ENCODE measurements at places on chromosomes 13 and 19. TPM values are rescaled to one million over a fixed set of nuclear protein-coding genes. Genes with fewer than 3 reads are reported as not detected.
A peak's percentile ranks its signal among the peaks of the same experiment; 100 is the strongest.

Gene ACP5
- total RNA-seq, result not detected

Gene DKKL1
- not detected for total RNA-seq

Gene PGLYRP1
- not detected for total RNA-seq

Gene PTBP1
- total RNA-seq, result 522 TPM

Gene KLF1
- not detected for total RNA-seq

Gene KLHL1
- total RNA-seq, result not detected

Gene DEDD2
- 31.2 TPM for total RNA-seq

Gene DMKN
- 341 TPM for total RNA-seq

Gene KLK14
- total RNA-seq, result not detected

Gene KLK6
- 1.5 TPM for total RNA-seq

DNA sequence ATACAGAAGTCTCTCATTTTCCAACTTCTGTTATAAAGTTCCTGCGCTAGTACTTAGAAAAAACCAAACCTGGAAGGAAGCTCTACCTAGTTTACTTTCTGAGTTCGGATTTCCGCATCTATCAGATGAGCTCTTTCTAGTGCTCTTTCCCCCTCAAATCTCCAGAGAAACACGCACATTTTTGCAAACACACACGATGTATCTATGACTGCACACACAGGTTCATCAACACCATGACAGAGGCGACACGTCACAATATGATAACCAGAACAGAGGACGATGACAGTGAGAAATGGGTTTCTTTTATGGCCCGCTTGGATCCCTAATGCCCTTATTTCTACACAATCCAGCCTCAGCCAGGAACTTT, 629 bp upstream of the LRRC63 start:
- DNase-seq, result peak; percentile 17

DNA sequence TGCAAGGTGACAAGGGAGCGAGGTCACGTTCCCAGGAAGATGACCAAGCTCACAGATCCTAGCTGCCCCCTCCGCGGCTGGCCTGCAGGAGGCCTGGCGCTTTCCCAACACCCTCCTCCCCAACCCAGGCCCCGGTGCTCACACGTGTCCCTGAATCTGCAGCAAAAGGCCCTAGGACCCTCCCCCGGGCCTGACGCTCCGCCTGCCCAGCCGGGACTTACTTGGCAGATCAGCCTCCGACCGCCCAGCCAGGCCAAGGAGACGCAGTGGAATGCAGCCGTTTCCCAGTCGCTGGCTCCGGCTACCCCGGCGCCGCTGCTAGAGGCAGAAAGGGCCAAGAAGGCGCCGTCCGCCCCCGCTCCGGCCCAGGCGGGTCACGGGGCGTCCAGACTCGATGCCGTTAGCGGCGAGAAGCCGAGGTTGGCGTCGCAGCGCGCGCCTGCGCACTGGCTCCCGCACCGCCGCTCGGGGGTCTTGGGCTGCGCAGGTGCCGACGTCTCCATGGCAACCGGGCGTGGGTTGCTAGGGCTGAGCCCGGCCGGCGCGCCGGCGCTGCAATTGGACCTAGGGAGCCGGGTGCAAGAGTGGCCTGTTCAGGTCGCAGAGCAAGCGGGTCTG, at the start of gene PNMA8A:
Gene PNMA8A (minus strand): TSS at position 448 of the 618 bp plus-strand sequence. CDS start 528 bp downstream, outside the sequence.
- DNase-seq, result no peak

DNA sequence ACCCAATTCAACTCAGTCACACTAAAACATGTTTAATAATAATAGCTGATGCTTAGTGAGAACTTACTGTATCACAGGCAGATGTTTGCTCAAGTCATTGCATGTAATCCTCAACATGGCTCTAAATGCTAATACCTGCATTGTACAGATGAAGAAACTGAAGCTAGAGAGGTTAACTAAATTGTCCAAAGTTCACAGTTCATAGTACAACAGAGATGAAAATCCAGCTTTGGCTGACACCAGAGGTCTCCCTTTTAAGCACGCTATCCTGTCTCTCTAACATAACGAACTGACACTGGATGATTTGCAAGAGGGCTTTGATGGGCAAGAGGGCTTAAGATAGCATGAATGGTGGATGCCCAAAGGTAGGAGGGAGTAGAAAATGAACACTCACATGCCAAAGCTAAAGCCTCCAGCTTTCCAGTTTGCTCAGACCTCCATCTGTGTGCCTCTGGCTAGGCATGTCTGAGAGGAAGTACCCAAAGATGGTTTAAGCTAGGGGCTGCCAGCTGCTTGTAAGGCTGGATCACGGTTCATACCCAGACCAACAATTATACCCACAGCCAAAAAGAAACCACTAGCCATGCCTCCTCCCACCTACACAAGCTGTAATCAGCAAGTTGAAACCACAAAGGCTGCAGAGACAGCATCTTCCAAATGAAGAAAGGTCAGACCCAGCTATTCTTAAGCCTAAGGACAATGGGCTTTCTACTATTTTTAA, 196.9 kb upstream of the UBL3 start:
- DNase-seq, result peak; percentile 18

- no peak for DNase-seq
Measured at GRCh38 chr13:20126541-20127261, 34.2 kb downstream of the GJA3 start.

DNA sequence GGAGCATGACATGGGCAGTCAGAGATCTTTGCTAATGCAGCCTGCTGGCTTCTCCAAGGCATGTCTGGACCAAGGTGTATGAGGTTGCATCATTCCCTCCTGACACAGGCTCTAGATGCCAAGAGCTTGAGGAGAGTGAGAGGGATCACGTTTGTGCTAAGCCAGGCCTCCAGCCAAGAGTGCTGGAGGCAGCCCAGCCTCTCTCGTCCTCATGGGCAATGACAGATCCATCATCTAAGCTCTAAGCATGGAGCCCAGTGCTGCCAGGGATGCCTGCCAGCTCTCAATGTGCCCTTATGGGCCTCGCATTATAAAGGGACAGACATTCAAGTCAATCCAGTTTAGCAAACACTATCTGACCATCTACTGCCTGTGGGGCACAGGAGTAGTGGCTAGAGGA, 136.3 kb upstream of the VSTM2B start:
- DNase-seq, result no peak

DNA sequence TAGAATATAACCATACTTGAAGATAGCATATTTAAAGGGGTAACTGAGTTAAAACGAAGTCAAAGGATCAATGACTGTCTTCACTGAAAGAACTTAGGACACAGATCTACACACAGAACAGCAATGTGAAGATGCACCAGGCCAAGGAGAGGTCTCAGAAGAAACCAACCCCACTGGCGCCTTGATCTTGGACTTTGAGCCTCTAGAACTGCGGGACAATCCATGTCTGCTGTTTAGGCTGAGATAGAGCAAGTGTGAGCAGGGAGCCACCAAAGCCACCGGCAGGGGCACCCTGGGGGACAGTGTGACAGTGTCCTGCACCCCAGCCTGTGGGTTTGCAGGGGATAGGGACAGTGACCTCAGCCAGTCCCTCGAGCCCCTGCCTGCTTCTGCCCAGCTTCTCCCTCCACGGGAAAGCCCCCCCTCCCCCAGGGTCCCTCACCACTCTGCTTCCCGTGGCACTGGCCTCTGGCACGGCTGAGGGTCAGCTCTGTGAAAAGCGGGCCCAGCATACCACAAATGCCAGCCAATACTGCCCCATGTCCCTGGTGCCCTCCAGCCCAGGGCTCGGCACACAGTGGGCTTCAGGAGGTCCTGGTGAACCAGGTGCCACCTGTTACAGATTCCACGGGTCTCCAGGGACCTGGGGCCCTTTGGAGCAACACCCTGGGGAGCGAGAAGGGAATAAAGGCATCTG, 40.8 kb downstream of the KLF2 start:
- DNase-seq, result no peak

GRCh38 chr13:35475212-35475959, 1.1 kb downstream of the MAB21L1 start:
- no peak for DNase-seq

DNA sequence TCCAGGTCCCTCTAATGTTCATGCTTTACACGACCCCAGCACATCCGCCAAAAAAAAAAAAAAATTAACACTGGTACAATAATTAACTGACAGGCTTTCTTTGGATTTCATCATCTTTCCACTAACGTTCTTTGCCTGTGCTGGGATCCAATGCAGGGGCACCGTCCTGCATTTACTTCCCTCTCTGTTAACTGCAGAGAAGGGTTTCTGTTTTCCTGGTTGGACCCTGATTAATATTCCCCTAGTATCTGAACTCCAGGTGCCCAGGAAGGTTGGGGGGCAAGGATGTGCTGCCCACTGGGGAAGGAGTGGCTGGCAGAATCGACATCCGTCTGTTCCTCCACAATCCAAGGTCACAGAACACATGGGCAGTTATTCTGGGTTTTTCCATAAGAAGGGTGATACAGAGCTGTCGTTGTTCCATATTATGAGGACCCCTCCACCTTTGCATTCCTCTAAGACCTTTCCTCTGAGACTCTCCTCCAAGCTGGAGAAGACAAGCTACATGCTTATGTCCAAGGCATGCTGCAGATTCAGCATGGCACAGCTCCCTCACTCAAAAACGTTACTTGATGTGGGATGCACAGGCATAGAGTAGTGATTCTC, 4.5 kb upstream of the LAIR1 start:
- DNase-seq, result no peak

GRCh38 chr13:113374511-113375175, 10.7 kb upstream of the GRTP1 start:
- no peak for DNase-seq

DNA sequence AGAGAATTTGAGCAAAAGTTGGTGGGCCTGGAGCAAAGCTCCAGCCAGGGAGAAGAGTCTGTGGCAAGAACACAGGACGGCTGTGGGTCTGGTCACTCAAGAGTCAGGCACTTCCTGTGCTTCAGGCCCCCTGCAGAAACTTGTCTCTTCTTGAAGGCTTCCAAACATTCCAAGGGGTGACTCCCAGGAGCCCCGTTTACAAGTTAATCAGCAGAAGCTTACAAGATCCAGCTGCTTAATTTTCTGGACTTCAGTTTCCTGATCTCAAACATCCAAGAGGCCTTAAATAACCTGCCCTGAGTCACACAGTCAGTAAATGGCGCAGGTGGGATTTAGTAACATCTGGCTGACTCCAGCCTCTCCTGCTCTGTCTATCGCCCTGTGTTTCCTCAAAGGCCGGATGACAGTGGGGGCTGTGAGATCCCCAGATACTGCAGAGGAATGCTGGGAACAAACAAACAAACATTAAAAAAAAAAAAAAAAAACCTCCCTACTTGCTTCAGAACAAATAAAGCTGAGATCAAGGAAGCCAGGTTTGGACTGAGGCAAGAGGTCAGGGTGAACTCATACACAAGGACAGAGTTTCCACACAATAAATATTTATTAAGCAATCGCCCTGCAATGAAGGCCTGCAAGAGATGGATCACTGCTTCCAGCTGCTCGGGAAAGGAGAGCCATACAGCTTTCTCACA, 175.4 kb upstream of the RFC3 start:
- peak; percentile 83 for DNase-seq

DNA sequence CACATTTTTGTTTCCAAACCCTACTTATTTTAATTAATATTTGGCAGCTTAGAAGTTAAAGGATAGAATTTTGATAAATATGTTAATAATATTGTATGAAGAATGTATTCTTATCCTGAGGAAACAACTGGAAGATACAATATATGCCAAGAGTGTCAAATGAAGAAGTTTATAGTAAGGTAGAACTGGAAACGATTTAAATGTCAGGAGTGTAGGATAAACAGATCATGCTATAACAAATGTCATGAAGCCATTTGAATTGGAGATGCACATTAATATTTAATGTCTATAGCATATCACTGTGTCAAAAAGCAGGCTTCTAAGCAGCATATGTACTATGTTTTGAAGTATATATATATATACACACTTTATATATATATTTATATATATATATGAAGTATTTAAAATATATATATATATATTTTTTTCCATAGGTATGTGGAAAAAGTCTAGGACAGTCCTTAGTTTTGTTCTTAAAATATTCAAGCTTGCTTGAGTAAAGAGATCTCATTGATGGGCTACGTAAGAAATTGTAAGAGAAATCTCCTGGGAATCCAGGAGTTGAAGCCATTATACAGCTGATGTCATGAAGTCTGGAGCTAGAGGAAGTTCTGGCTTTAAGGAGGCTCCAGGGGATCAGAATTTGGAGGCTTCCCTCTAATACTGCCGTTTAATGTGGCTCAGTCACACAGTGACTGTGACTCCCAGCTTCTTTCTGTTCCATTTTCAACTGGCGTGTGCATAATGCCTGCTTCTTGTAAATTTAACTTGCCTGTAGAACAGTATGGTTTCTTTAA, 79.9 kb upstream of the MYCBP2 start:
- DNase-seq, result no peak
